Suprapubic skin (tissue), 4 donors: ENCODE measurements at places on chromosomes 5 and 9.
A peak's percentile ranks its signal among the peaks of the same experiment; 100 is the strongest.

DNA sequence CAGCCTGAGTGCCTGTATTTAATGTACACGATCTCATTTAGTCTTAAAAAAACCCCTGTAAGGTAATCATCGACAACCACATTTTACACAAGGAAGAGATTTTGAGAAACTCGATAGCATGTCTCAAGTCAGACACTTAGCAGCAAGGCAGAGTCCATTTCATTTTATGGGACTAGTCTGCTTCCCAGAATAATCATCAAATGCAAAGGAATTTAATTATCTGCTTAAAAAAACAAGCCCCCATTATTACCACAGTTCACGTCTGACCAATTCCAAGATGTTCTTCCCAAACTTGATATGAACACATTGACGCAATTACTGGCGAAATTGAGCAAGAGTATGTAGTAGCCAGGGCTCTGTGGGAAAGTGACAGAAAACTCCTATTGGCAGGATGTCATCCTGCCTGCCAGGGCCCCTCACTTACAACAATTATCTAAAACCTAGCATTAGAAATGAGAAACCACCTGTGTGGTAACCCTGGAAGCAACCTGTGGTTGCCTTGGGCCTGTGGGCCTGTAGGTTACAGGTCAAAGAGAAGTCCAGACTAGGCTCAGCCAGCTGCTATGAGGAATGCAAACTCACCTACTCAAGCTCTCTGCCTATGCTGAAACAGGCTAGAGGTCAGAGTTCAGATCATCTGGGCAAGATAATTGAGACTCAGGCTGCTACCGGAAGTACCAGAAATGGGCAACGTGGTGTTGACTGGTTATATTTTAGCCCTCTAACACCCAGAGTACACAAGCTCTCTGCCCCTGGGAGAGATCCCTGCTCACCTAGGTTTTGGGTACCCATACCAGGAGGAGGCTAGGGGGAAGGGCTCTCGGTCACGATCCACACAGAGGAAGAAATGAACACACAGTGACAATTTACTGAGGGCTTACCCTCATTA, 1.6 kb downstream of the B4GALT1 start:
- no peak for DNase-seq
- peak overlapping the region; percentile 97 for H3K27ac ChIP-seq
- H3K4me1 ChIP-seq, result peaks cover 68% of the 10 kb centered on the region
- H3K36me3 ChIP-seq, result no peaks in the 10 kb centered on the region
- no peaks in the 10 kb centered on the region for H3K27me3 ChIP-seq

GRCh38 chr5:53825016-53825415, 264.6 kb downstream of the NDUFS4 start:
- H3K27ac ChIP-seq, result no peak overlapping the region
- H3K36me3 ChIP-seq, result no peaks in the 10 kb centered on the region
- no peaks in the 10 kb centered on the region for H3K4me1 ChIP-seq
- no peak overlapping the region for H3K4me3 ChIP-seq
- H3K27me3 ChIP-seq, result no peaks in the 10 kb centered on the region

GRCh38 chr9:133080161-133080560, 18.4 kb downstream of the CEL start:
- DNase-seq, result no peak
- no peaks in the 10 kb centered on the region for H3K27me3 ChIP-seq
- no peak overlapping the region for H3K4me3 ChIP-seq
- H3K27ac ChIP-seq, result no peak overlapping the region

- no peak for DNase-seq
- H3K4me3 ChIP-seq, result no peak overlapping the region
- no peak overlapping the region for H3K27ac ChIP-seq
- no peaks in the 10 kb centered on the region for H3K27me3 ChIP-seq
- H3K4me1 ChIP-seq, result no peaks in the 10 kb centered on the region
- no peaks in the 10 kb centered on the region for H3K36me3 ChIP-seq
Observed at GRCh38 chr5:25619273-25619672, 974.5 kb upstream of the CDH10 start.

GRCh38 chr9:34556949-34557348, 32.6 kb downstream of the CNTFR start:
- no peak overlapping the region for H3K27ac ChIP-seq
- no peak for DNase-seq
- no peaks in the 10 kb centered on the region for H3K36me3 ChIP-seq
- H3K4me1 ChIP-seq, result peaks cover 19% of the 10 kb centered on the region
- H3K4me3 ChIP-seq, result no peak overlapping the region

DNA sequence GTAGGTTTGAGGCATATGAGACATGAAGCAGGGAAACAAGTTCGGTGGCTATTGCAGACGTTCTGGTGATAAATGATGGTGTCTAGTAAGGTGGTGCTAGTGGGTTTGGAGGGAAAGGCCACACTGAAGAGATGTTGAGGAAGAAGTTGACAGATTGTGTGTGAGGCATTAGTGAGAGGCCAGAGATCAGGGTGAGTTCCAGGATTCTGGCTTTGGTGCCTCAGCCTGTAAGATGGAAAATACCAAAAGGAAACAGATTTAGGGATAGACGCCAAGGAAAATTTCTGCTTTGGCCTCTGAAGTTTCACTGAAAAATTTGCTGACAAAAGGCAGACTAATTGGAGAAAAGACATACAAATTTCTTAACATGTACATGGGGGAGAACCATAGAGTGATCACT, 6.4 kb upstream of the PAIP1 start:
- H3K27ac ChIP-seq, result no peak overlapping the region
- no peak overlapping the region for H3K4me3 ChIP-seq
- H3K27me3 ChIP-seq, result no peaks in the 10 kb centered on the region
- DNase-seq, result no peak
- H3K4me1 ChIP-seq, result no peaks in the 10 kb centered on the region

GRCh38 chr5:170082701-170083100, 23.0 kb upstream of the FOXI1 start:
- H3K27me3 ChIP-seq, result no peaks in the 10 kb centered on the region
- no peaks in the 10 kb centered on the region for H3K36me3 ChIP-seq
- H3K27ac ChIP-seq, result no peak overlapping the region
- DNase-seq, result peak; percentile 35

DNA sequence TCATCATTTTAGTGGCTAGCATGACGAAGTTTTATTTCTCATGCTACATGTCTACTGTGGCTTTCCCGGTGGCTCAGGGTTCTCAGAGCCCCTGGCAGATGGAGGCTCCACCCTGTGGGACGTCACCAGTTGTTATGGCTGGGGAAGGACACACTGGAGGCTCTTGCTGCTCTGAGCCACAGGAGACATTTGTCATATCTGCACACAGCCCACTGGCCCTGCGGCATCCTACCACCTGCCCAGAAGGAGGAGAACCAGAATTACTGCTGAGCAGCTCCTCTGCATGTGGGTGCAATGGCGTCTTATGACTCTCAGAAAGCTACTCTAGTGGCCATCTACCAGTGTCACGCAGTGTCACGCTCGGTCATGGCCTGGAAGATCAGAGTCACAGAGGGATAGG, 6.6 kb downstream of the OR13J1 start:
- no peaks in the 10 kb centered on the region for H3K36me3 ChIP-seq
- DNase-seq, result no peak
- H3K4me3 ChIP-seq, result no peak overlapping the region
- peaks cover 3% of the 10 kb centered on the region for H3K4me1 ChIP-seq
- H3K27ac ChIP-seq, result no peak overlapping the region

GRCh38 chr5:102627315-102627714, 127.8 kb upstream of the PAM start:
- H3K4me3 ChIP-seq, result no peak overlapping the region
- no peaks in the 10 kb centered on the region for H3K4me1 ChIP-seq
- no peaks in the 10 kb centered on the region for H3K27me3 ChIP-seq
- H3K27ac ChIP-seq, result no peak overlapping the region
- no peak for DNase-seq

DNA sequence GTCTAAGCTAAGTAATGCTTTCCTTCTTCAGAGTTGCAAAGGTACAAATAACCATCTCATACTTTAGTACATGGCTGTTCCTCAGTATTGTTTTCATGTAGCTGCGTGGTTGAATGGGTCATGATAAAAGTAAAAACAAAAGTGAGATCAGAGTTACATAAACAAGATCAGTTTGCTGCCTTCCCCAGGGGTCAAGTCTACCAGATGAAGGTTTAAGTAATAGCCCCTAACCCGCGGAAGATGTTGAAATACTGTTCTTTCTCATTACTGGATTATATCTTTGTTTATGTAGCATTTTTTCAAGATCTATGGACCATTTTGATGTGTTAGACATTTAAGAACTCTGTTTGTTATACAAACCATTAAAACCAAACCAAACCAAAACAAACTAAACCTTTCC, 34.1 kb upstream of the ARRDC3 start:
- no peaks in the 10 kb centered on the region for H3K27me3 ChIP-seq
- H3K27ac ChIP-seq, result no peak overlapping the region
- no peaks in the 10 kb centered on the region for H3K4me1 ChIP-seq
- no peaks in the 10 kb centered on the region for H3K36me3 ChIP-seq

DNA sequence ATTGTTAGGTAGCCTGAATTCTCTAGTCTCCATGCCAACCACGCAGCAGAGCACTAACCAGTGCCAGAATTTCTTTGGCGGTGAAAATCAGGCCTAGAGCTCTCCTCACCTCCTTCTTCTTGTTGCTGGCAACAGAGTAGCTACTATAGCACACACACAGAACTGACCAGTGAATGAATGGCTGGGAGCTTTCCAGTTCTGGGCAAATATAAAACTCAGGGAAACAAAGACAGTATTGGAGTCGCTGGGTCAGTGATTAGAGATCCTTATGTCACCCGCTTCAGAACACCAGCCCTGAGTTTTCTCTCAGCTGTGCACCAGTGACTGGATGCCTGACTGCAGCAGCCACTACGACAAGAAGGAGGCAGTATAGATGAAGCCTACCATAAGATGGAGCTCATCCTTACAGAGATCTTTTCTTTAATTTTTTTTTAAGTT, 26.9 kb upstream of the FEM1C start:
- no peaks in the 10 kb centered on the region for H3K27me3 ChIP-seq
- H3K27ac ChIP-seq, result no peak overlapping the region
- no peaks in the 10 kb centered on the region for H3K4me1 ChIP-seq
- no peak overlapping the region for H3K4me3 ChIP-seq

DNA sequence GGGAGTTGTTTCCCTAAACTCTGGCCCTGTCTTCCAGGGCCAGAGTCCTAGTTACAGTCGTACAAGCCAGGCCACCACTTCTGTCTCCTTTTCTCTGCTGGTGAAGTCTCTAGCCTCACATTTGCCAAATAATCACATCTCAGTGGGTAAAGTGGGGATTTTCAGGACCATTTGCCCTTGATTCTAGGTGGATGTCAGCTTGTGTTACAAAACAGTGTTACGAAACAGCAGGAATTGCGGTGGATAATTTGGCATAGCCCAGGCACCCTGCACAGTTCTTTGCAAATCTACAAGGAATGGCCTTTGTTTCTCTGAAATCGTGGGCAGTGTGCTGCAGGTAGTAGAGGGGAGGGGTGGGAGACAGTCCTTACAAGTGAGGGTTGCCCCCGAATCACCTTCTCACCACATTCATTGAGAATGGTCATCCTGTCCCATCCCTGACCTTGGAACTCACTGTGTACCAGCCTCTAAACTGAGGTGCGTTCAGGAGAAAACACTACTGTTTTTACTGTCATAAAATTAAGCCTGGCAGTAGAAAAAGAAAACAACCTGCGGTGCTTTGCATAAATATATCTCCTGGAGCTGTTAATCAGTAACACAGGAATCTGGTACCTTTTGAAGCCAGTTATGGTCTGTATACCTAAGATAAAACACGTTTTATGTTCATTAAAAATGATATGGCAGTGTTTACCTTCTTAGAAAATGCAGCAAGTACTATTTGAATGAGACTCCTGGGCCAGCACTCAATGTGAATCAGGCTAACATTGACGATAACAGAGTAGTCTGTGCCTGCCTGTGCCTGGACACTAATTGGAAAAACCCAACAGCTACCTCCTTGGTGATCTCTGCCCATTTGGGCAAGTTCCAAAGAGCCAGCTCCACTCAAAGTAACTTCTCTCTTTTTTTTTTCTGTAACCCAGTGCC, 44.3 kb downstream of the CYSTM1 start:
- H3K27me3 ChIP-seq, result no peaks in the 10 kb centered on the region
- no peaks in the 10 kb centered on the region for H3K36me3 ChIP-seq
- peaks cover 29% of the 10 kb centered on the region for H3K4me1 ChIP-seq
- DNase-seq, result no peak
- H3K4me3 ChIP-seq, result no peak overlapping the region

- H3K27ac ChIP-seq, result no peak overlapping the region
- H3K36me3 ChIP-seq, result no peaks in the 10 kb centered on the region
- no peak overlapping the region for H3K4me3 ChIP-seq
- no peak for DNase-seq
Observed at GRCh38 chr5:81058121-81058520, 98.0 kb downstream of the RASGRF2 start.

GRCh38 chr5:166648736-166649135, 1642.7 kb upstream of the WWC1 start:
- no peak overlapping the region for H3K27ac ChIP-seq
- H3K27me3 ChIP-seq, result no peaks in the 10 kb centered on the region
- no peak for DNase-seq
- no peaks in the 10 kb centered on the region for H3K4me1 ChIP-seq
- no peaks in the 10 kb centered on the region for H3K36me3 ChIP-seq
- no peak overlapping the region for H3K4me3 ChIP-seq

DNA sequence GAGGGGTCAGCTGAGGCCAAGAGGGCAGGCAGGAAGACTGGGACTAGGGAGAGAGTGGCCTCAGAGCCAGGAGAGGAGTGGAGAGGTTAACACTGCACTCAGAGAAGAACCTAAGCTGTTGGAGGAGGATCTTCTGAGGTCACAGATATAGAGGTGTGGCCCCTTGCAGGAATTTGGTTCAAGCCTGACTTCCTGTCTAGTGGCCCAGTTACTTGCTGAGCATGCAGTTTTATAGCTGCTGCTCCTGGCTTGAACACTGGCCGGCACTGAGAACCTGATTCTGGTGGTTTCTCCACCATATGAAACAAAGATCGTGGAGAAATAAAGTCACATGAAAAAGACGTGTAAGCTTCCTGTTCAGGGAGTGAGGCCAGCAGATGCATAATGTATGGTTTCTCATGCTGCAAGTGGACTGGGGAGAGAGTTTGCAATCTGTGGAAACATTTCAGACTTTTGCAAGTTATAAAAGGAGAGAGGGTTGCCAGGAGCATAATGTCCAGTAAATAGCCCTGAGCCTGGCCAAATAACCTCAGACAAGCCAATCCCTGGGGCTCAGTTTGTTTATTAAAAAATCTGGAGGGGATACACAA, 82.6 kb downstream of the GALNT10 start:
- H3K36me3 ChIP-seq, result no peaks in the 10 kb centered on the region
- H3K27me3 ChIP-seq, result no peaks in the 10 kb centered on the region
- no peak overlapping the region for H3K4me3 ChIP-seq
- no peak for DNase-seq

GRCh38 chr5:138732466-138732865, 20.8 kb upstream of the CTNNA1 start:
- H3K36me3 ChIP-seq, result no peaks in the 10 kb centered on the region
- H3K27ac ChIP-seq, result no peak overlapping the region
- H3K4me3 ChIP-seq, result no peak overlapping the region
- no peaks in the 10 kb centered on the region for H3K27me3 ChIP-seq
- no peaks in the 10 kb centered on the region for H3K4me1 ChIP-seq

DNA sequence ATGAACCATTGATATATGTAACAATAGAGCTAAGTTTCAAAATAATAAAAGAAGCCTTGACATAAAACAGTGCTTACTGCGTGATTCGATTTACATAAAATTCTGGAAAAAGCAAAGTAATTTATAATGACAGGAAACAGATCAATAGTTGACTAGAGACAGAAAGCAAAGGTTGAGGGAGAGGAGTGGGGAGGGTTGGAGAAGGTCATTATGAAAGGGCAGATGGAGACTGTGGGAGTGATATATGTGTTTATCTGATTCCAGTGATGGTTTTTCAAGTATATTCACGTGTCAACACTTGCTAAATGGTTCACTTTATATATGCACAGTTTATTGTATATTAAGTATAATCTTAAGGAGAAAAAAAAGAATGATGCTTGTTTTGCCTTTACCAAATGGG, 1885.7 kb upstream of the NUDT12 start:
- no peak overlapping the region for H3K4me3 ChIP-seq
- no peak overlapping the region for H3K27ac ChIP-seq
- H3K27me3 ChIP-seq, result no peaks in the 10 kb centered on the region
- no peak for DNase-seq
- H3K4me1 ChIP-seq, result no peaks in the 10 kb centered on the region
